ENCODE measurements at places on chromosomes 12 and 14.

- no peak for DNase-seq
Observed at GRCh38 chr14:56115334-56115870, 2.8 kb upstream of the PELI2 start.

- no peak for DNase-seq
Observed at GRCh38 chr12:28893856-28894255, 255.2 kb upstream of the FAR2 start.

- DNase-seq = no peak
Observed at GRCh38 chr14:35576856-35577255, 42.9 kb downstream of the INSM2 start.

- DNase-seq = no peak
Observed at GRCh38 chr14:36221112-36221511, 44.6 kb upstream of the PTCSC3 start.

GRCh38 chr12:88579601-88580050, 645 bp downstream of the KITLG start:
- no peak for DNase-seq

- DNase-seq = no peak
Observed at GRCh38 chr12:80979816-80980215, 42.1 kb upstream of the LIN7A start.

DNA sequence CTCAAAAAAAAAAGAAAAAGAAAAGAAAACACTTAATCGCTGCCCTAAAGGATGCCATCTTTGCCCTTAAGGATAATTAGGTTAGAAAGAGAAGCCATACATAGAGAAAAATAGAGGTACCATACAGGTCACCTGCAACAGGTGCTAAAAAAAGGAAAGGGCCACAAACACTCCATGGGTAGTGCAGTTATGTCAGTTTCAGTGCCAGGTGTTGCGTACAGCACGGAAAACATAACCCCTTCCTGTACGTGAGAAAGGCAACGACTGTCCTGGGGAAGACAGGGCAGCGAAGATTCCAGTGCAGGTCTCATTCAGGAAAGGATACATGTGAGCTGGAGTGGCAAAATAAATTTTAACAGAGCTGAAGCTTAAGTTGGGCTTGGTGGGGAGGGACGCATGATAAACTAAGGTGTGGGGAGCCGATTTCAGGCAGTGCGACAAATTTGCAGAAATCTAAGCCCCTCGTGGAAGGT, 553 bp upstream of the DAZAP2 start:
- no peak for DNase-seq

- no peak for DNase-seq
Observed at GRCh38 chr14:53295985-53296582, 143.0 kb upstream of the DDHD1 start.

DNA sequence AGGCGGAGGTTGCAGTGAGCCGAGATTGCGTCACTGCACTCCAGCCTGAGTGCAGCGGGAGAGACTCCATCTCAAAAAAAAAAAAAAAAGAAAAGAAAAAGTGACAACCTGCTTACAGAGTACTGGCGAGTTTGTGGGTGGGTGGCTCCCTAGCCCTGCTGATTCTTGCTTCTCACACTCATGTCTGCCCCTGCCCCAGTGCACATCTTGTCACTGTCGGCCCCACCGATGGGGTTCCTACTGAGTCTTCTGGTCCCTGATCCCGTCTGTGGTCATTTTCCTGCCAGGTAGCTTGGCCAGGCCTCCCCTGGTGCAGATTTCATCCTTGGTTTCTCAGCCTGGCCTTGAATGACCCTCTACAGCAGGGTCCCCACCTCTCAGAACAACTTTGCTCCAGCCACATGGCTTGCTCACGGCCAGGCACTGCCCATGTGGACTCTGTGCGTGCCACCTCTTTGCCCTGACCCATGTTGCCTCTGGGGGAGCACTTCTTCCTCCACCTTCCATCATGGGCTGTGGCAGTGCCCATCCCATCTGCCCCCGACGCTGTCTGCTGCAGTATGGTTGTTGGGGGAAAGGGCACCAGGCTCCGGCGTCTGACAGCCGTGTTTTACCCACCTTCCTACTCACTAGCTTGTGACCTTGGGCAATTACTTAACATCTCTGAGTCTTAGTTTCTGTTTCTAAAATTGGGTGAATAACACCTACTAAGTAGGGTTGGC, 2.1 kb upstream of the PTPN6 start:
- no peak for DNase-seq

- no peak for DNase-seq
Observed at GRCh38 chr14:37027188-37027824, 145.1 kb downstream of the SLC25A21 start.

Measured in stimulated activated CD4-positive, alpha-beta T cell treated with anti-CD3 and anti-CD28 coated beads, TNF-alpha, amount 100 ng/mL, for 4 hours (primary cell).